ENCODE measurements at places on chromosomes 3 and 15. TPM values are rescaled to one million over a fixed set of nuclear protein-coding genes. Genes with fewer than 3 reads are reported as not detected.

DNA sequence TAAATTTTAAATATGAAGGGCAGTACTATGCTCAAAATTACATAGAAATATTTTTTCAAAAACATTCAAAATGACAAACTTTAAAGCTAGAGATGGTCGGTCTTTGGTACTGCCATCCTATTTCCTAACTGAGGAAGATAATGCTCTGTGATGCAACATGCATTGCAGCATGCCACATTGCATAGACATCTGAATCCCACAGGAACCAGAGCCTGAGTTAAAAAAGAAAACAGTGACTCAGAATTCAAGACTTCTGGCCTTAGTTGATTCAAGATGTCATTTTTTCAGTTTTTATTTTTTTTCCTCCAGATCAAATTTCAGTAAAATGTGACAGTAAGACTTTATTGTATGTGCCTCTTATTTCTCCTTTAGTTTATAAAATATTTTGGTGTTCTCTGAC, 33.1 kb downstream of the TP63 start:
- no peak for DNase-seq

GRCh38 chr3:97763586-97764406, 762 bp upstream of the ARL6 start:
- no peak for DNase-seq

DNA sequence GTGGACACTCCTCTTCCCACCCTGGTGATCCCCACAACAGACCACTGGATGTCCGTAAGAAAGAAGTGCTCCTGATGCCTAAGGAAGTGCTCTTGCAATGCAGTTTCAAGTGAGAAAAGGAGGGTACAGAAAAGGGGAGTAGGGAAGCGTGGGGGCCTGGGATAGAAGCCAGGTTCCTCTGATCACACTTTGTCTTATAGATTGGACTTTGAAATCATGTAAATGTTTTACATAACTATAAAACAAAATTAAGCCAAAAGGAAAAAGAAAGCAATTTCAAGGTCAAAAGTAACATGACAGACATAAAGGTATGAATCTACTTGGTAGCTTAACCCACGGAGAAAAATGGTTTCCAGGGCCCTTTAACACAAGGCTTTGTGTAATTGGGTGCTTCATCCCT, 107.3 kb upstream of the TRPM1 start:
- DNase-seq, result peak; percentile 9

The RASGRP1 gene
- total RNA-seq, result 3.3 TPM

GRCh38 chr15:87154761-87155160, 1075.1 kb downstream of the AGBL1 start:
- no peak for DNase-seq

- no peak for DNase-seq
These were observed 22.1 kb downstream of the ZNF621 start for GRCh38 chr3:40546816-40547215.

The FAM219B gene
- 84.7 TPM for total RNA-seq

The KIAA1143 gene
- total RNA-seq, result 24.5 TPM
